ENCODE measurements at places on chromosomes 2 and 18.

DNA sequence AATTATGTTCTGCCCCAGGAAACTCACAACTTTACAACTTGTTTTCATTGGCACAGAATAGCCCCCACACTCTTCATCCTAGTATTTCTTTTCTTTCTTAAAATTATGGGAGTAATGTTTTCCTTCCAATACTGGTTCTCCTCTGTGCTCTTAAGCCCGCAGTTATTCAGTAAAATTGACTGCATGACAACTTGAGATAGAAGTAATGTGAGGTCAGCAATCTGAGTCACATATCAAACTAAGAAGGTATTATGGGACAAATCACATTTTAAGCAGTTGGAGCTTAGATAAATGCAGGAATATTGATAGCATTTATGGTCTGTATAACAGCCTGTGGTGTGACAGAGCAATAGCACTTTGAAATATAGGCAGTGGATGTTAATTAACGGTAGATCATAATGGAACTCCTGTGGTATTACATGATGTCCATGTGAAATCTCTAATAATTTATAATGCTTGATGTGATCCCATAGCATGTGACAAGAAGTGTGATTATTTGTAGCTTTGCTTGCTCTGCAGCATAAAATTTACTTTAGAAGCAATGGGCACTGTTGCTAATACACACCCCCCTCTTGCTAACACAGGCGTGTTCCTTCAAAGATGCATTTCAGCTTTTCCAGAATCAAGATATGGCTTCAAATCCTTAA, 351.4 kb upstream of the CDH20 start:
- no peak for DNase-seq

DNA sequence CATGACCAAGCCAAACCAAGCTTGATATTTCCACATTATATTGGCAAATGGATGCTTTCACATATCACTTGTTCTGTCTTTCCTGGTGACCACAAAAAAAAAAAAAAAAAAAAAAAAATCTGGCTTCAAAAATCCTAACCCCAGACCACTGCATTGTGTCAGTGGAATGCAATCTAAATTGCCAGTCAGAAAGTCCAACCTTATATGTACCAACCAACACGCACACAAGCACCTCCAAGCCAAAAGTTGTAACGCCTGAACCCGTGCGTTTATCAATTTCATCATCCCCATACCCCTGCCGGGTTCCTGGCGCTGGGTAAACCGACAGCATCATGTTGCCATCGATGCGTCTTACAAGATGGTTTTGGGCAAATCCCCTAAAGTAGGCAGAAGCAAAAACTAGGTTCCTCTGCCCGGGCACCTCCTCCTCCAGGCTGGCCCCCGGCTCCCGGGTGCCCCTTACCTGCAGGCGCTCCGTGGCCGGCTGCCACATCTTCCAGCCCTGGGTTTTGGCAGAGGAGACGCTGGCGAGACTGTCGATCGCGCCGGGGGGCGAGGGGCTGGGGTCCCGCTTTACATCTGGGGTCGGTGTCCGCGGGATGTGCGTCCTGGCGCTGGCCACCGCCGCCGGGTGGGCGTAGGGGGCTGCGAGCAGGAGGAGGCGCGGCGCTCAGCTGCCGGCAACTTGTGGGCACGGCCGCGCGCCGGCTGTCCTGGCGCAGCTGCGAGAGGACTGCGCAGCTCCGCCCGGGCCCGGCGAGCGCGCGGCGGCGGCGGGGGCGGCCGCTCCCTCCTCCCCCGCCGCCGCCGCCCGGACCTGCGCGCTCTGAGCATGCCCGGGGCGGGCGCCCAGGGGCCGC, at the start of gene PID1:
Gene PID1 (minus strand): TSS at position 737 of the 860 bp plus-strand sequence. CDS start 244 bp downstream, at position 493.
- no peak for DNase-seq

DNA sequence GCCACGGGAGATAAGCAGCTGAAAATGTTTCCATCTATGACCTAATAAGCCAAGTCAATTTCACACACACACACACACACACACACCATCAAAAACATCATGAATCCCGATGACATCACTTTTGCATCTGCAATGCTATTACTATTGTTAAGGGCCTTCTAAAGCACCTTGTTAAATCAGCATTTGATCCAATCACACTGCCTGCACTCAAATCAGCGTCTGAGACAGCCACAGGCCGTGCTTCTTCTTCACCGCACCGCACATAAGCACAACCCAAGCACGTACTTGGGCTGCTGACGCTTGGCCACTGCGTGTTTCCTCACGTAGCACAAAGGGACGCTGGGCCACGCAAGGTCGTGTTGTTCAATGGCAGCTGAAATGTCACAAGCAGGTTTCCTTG, 15.8 kb upstream of the MTCL1 start:
- no peak for DNase-seq

- DNase-seq, result no peak
Measured at GRCh38 chr2:19991895-19992294, 2.0 kb upstream of the WDR35 start.

DNA sequence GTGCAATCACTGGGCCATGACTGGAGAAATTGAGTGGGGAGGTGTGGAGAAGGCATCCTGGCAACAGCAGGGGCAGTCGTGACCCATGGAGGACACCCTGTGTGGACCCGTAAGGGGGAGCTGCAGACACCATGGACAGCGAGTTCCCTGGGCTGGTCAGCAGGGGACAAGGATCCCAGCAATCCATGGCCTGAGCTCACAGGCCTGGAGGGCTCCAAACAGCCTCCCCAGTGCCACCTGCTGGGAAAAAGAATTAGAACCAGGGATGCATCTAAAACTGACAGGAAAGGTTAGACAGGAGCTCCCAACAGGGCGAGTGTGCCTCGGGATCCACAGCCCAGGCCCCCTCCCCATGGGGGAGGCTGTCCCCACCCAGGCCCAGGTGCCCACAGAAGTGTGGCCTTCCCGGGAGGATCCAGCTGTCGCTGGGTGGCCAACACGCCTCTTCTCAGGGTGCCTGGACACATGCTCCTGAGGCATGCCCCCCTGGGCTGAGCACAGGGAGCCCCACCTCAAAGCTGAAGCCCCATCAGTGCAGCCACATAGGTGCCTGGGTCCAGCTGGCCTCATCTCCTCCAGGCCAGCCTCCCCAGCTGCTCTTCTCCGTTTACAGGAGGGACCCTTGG, 20.5 kb upstream of the KIF1A start:
- DNase-seq, result no peak

GRCh38 chr2:133843091-133843490, 274.8 kb upstream of the NCKAP5 start:
- no peak for DNase-seq

DNA sequence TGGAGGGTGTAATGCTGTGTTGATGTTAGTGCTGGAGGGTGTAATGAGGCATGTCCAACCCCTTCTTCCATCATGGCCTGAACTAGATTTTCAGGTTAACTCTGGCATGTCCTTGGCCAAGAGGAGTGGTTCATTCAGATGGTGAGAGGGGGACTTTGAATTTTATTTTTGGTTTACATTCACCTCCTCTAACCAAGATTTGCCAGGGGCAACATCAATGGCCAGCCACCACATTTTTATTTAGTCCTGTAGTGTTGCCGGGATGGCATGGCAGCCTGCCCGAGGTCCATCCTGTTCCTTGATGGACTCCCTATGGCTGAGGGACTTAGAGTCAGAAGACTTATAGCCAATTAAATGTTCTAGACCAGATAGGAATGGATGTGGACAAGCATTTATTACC, 484.6 kb upstream of the HS6ST1 start:
- DNase-seq, result no peak

DNA sequence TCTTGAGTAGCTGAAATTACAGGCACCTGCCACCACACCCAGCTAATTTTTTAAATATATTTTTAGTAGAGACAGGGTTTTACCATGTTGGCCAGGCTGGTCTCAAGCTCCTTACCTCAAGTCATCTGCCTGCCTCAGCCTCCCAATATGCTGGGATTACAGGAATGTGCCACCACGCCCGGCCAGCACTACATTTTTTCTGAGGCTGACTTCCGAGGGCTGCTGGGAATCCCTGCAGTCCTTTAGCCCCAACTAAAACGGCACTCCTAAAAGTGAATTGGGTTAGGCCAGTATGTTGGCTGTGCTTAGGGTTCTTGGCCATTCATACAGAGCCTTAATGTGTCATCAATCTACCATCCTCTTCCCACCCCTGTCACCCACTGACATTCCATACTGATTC, 375.4 kb downstream of the DCC start:
- no peak for DNase-seq

DNA sequence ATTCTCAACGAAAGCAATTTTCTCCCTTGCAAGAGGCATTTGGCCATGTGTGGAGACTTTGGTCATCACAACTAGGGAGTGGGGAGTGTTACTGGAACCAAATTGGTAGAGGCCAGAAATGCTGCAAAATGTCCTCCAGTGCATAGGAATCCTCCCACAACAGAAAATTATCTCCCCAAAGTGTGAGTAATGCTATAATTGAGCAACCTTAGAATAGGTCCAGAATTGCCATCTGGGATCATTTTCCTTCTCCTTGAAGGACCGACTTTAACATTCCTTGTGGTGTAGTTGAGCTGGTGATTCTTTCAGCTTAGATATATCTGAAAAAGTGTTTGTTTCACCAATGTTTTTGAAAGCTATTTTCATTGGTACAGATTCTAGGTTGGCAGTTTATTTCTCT, 111.2 kb upstream of the SMIM21 start:
- no peak for DNase-seq

GRCh38 chr18:13028869-13029268, 37.7 kb downstream of the CEP192 start:
- DNase-seq, result no peak

Data from stimulated activated CD4-positive, alpha-beta T cell treated with anti-CD3 and anti-CD28 coated beads, Interleukin-1b, Interleukin-23, amount 100 ng/mL, for 4 hours (primary cell).